ENCODE measurements at places on chromosomes 3 and 15. TPM values are rescaled to one million over a fixed set of nuclear protein-coding genes. Genes with fewer than 3 reads are reported as not detected.

PLA2G4B gene
- total RNA-seq, result 0.79 TPM

MYZAP gene
- total RNA-seq, result 0.17 TPM

ZNF620 gene
- total RNA-seq, result 0.47 TPM

MYO5C gene
- 0.16 TPM for total RNA-seq

UROC1 gene
- total RNA-seq, result not detected

CCDC39 gene
- total RNA-seq, result 0.52 TPM

ACKR4 gene
- 4.7 TPM for total RNA-seq

TMF1 gene
- 42.8 TPM for total RNA-seq

DUOXA2 gene
- total RNA-seq, result not detected

TM6SF1 gene
- total RNA-seq, result 2.0 TPM

Measured in bronchial smooth muscle cell (primary cell).